ENCODE measurements at places on chromosomes 4 and X. TPM values are rescaled to one million over a fixed set of nuclear protein-coding genes. Genes with fewer than 3 reads are reported as not detected.

DNA sequence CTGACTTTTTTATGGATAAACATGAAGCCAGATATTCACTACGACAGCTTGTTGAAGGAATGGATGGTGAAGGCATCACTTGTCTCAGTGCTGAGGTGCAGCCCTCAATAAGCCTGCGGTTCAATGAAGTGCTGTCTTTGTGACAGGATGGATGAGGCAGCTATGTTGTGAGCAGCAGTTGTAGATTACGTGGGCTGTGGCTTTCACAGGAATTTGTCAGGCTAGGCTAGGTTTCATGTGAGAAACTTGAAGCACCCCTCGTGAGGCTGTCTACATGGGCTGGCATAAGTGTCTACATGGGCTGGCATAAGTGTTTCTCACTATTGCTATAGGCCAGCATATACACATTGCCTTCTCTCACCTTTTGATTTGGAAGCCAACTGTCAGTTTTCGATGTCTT lies 1050.0 kb downstream of the ADGRL3 start:
- no peaks in the 10 kb centered on the region for H3K4me1 ChIP-seq
- H3K27me3 ChIP-seq, result no peaks in the 10 kb centered on the region
- no peak for DNase-seq
- no peak overlapping the region for H3K4me3 ChIP-seq
- H3K27ac ChIP-seq, result no peak overlapping the region

GRCh38 chr4:148800336-148800885 lies 358.2 kb upstream of the NR3C2 start:
- H3K36me3 ChIP-seq, result no peaks in the 10 kb centered on the region
- no peak overlapping the region for H3K27ac ChIP-seq
- no peak for DNase-seq
- no peak overlapping the region for H3K4me3 ChIP-seq
- H3K27me3 ChIP-seq, result no peaks in the 10 kb centered on the region

DNA sequence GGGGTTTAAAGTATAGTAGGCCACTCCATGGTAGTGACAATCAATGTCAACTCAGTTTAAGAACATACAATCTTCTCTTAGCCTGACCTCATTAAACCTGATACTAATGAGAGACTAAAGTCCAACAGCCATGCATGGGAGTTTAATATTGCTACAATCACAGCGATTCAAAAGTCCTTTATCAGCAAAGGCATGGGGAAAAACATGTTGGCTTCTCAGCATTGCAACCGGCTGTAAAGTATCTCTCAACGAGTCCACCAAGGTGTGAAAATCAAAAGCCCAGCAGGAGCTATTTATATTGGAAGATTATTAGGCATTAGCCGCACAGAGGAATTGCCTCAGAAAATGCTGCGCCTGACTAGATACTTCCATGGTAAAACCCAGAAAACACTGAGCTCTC lies 256.7 kb upstream of the PGRMC2 start:
- peaks cover 5% of the 10 kb centered on the region for H3K27me3 ChIP-seq
- H3K4me3 ChIP-seq, result no peak overlapping the region
- DNase-seq, result no peak
- H3K36me3 ChIP-seq, result no peaks in the 10 kb centered on the region
- H3K4me1 ChIP-seq, result no peaks in the 10 kb centered on the region

EIF4E gene
- 70.5 TPM for total RNA-seq

PCYT1B gene
- total RNA-seq, result 0.12 TPM

ZFP42 gene
- not detected for total RNA-seq

ADH6 gene
- total RNA-seq, result not detected

SRPK3 gene
- total RNA-seq, result not detected

TCEAL7 gene
- total RNA-seq, result not detected

- H3K4me3 ChIP-seq, result no peak overlapping the region
- H3K36me3 ChIP-seq, result no peaks in the 10 kb centered on the region
- no peak for DNase-seq
- H3K27ac ChIP-seq, result no peak overlapping the region
- peaks cover 6% of the 10 kb centered on the region for H3K27me3 ChIP-seq
Measured at GRCh38 chrX:35380808-35381700, 417.1 kb upstream of the MAGEB16 start.

MYL5 gene
- 21.3 TPM for total RNA-seq

GRCh38 chrX:139759637-139760036 lies 51.7 kb upstream of the MCF2 start:
- peaks cover 7% of the 10 kb centered on the region for H3K27me3 ChIP-seq
- peaks cover 8% of the 10 kb centered on the region for H3K4me1 ChIP-seq
- H3K27ac ChIP-seq, result no peak overlapping the region
- H3K36me3 ChIP-seq, result peaks cover 18% of the 10 kb centered on the region

- no peak overlapping the region for H3K4me3 ChIP-seq
- no peak for DNase-seq
- H3K27me3 ChIP-seq, result no peaks in the 10 kb centered on the region
- no peaks in the 10 kb centered on the region for H3K4me1 ChIP-seq
Measured at GRCh38 chr4:108959491-108959890, 196.6 kb upstream of the ETNPPL start.

GRCh38 chr4:6693231-6694176 lies at the start of gene S100P:
Gene S100P (plus strand): TSS chr4:6693878. CDS start chr4:6693933, 55 bp downstream.
- H3K27me3 ChIP-seq, result no peaks in the 10 kb centered on the region
- H3K36me3 ChIP-seq, result no peaks in the 10 kb centered on the region
- H3K4me3 ChIP-seq, result peak within 1 kb of the TSS; percentile 81

DNA sequence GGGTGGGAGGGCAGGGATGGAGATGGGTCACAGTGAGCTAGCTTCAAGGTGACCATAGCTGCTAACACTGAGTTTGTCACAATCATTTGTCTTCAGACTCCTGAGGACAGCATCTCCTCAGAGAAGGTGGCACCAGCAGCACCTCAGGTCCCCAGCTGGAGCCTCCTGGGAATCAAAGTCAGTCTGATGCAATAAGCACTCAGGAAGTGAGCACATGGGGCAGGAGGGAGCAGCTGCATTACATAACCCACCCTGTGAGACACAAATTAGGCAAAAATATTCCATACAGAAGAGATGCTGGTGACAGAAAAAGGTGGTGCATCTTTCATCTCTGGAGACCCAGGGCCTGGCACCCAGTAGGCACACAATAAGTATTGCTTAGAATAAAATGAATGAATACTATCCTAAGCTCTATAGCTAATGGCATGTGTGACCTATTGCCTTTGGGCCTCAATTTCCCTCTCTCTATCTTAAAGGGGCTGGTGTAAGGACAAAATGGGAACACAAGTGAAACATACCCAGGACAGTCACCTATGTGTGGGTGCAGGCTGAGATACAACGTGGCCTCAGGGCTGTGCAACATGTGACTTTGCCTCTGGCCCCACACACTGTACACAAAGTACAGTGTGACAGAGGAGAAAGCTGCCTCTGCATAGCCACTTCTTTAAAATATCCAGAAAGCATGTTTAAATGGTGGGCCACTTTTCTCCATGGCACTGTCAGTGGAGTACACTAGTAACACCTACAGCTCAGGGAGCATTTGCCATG lies 37.1 kb downstream of the SLC39A8 start:
- H3K4me1 ChIP-seq, result peaks cover 20% of the 10 kb centered on the region
- peaks cover 4% of the 10 kb centered on the region for H3K36me3 ChIP-seq
- no peak overlapping the region for H3K4me3 ChIP-seq
- H3K27me3 ChIP-seq, result no peaks in the 10 kb centered on the region
- peak overlapping the region; percentile 88 for H3K27ac ChIP-seq
